ENCODE measurements at places on chromosomes 4 and X.
A peak's percentile ranks its signal among the peaks of the same experiment; 100 is the strongest.

DNA sequence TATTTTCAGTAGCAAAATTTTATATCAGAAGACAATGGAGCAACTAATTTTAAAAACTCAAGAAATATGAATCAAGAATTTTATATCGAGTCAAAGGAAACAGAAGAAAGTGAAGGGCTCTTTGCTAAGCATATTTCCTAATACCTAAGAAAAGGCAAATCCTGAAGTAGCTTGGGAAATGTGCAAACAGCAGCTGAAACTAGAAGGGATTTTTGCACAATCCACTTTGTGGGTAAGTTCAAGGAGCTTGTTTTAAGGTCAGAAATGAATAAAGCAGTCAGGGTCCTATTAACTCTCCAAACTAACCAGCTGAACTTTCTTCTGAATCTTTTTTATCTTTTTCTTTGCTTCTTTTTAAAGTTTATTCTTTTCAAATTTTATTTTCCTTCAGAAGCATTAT is 500.9 kb upstream of the CXorf51A start:
- H3K27me3 ChIP-seq = no peaks in the 10 kb centered on the region
- DNase-seq = no peak
- no peaks in the 10 kb centered on the region for H3K36me3 ChIP-seq

GRCh38 chr4:139857021-139857420 is 191.4 kb downstream of the MGST2 start:
- DNase-seq = no peak
- H3K4me3 ChIP-seq = no peak overlapping the region
- H3K4me1 ChIP-seq = peaks cover 25% of the 10 kb centered on the region
- no peaks in the 10 kb centered on the region for H3K27me3 ChIP-seq
- H3K27ac ChIP-seq = no peak overlapping the region

GRCh38 chr4:84417997-84418709 is 80.9 kb downstream of the NKX6-1 start:
- H3K36me3 ChIP-seq = no peaks in the 10 kb centered on the region
- H3K27me3 ChIP-seq = peaks cover 15% of the 10 kb centered on the region
- no peaks in the 10 kb centered on the region for H3K4me1 ChIP-seq
- no peak for DNase-seq
- no peak overlapping the region for H3K4me3 ChIP-seq

- DNase-seq = no peak
- H3K27me3 ChIP-seq = no peaks in the 10 kb centered on the region
- H3K36me3 ChIP-seq = peaks cover 1% of the 10 kb centered on the region
- no peaks in the 10 kb centered on the region for H3K4me1 ChIP-seq
- no peak overlapping the region for H3K27ac ChIP-seq
Observed at GRCh38 chr4:8478801-8479744, 38.5 kb downstream of the TRMT44 start.

GRCh38 chrX:145405012-145405411 is 157.7 kb downstream of the SPANXN1 start:
- no peaks in the 10 kb centered on the region for H3K36me3 ChIP-seq
- no peaks in the 10 kb centered on the region for H3K4me1 ChIP-seq
- no peak for DNase-seq

GRCh38 chr4:16931339-16932305 is 33.2 kb upstream of the LDB2 start:
- H3K36me3 ChIP-seq = no peaks in the 10 kb centered on the region
- H3K4me3 ChIP-seq = no peak overlapping the region
- H3K27ac ChIP-seq = no peak overlapping the region
- H3K4me1 ChIP-seq = no peaks in the 10 kb centered on the region
- H3K27me3 ChIP-seq = peaks cover 6% of the 10 kb centered on the region

DNA sequence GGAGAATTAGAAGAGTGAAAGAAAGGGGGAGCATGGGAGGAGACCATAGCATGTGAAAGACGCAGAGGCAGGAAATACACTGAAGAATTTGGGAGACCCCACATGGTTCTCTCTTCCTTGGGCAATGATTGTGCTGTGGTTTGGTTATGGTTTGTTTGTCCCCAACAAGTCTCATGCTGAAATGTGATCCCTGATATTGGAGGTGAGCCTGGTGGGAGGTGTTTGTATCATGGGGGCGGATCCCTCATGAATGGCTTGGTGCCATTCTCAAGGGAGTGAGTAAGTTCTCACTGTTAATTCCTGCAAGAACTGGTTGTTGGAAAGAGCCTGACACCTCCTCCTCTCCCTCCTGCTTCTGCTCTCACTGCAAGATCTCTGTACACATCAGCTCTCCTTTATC is 78.6 kb upstream of the RAI2 start:
- DNase-seq = no peak
- H3K27me3 ChIP-seq = no peaks in the 10 kb centered on the region
- no peaks in the 10 kb centered on the region for H3K4me1 ChIP-seq
- no peak overlapping the region for H3K4me3 ChIP-seq

DNA sequence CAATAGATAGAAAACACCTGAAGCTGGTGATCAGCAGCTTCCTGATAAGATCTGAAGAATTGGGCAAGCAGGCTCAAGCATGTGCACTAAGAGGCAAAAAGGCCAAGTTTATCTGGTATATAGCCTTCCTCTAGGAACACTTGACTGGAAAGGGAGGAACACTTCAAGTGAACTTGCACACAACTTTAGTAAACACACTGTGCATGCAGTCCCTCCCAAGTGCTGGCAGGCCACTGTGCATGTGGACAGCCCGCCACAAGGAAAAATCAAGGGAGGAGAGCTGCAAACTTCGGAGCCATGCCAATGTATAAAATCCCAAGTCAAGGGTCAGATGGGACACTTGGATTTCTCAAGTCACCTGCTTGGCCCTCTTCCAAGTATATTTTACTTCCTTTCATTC is 645.8 kb upstream of the NDST4 start:
- no peaks in the 10 kb centered on the region for H3K4me1 ChIP-seq
- no peak overlapping the region for H3K4me3 ChIP-seq
- H3K36me3 ChIP-seq = no peaks in the 10 kb centered on the region
- DNase-seq = no peak

GRCh38 chr4:22719218-22719617 is 26.5 kb downstream of the GBA3 start:
- H3K27me3 ChIP-seq = peaks cover 6% of the 10 kb centered on the region
- no peaks in the 10 kb centered on the region for H3K36me3 ChIP-seq
- H3K27ac ChIP-seq = no peak overlapping the region
- H3K4me1 ChIP-seq = no peaks in the 10 kb centered on the region

DNA sequence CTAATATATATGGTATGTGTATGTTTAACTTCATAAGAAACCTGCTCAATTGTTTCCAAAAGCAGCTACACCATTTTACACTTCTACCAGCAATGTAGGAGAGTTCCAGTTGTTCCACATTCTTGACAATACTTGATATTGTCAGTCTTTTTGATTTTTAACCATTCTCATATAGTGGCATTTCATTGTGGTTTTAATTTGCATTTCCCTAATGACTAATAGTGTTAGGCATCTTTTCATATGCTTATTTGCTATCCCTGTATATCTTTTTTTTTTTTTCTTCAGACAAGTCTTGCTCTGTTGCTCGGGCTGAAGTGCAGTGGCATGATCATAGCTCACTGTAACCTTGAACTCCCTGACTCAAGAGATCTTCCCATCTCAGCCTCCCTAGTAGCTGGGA is 58.2 kb upstream of the TRIM2 start:
- H3K4me3 ChIP-seq = no peak overlapping the region
- H3K27me3 ChIP-seq = peaks cover 8% of the 10 kb centered on the region
- no peak for DNase-seq
- H3K4me1 ChIP-seq = peaks cover 12% of the 10 kb centered on the region
- no peaks in the 10 kb centered on the region for H3K36me3 ChIP-seq

DNA sequence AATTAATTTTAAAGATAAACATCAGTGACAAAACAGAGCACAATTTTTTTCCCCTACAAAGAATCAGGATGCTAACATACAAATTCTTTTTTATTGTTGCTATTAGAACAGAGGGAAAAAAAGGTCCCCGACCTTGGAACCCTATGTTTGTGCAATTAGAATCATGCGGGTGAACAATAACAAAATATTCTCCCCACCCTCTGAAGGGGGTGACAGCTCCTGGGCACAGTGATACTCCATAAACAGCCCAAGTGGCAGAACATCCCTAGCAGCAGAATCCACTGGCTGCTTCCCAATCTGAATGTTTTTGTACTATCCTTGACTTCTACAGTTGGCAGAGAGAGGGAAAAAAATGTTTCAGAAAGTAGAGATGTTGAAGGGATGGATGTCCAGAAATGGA is 87.7 kb upstream of the TLL1 start:
- H3K27me3 ChIP-seq = no peaks in the 10 kb centered on the region
- H3K4me1 ChIP-seq = no peaks in the 10 kb centered on the region
- no peaks in the 10 kb centered on the region for H3K36me3 ChIP-seq
- no peak overlapping the region for H3K27ac ChIP-seq
- no peak for DNase-seq

DNA sequence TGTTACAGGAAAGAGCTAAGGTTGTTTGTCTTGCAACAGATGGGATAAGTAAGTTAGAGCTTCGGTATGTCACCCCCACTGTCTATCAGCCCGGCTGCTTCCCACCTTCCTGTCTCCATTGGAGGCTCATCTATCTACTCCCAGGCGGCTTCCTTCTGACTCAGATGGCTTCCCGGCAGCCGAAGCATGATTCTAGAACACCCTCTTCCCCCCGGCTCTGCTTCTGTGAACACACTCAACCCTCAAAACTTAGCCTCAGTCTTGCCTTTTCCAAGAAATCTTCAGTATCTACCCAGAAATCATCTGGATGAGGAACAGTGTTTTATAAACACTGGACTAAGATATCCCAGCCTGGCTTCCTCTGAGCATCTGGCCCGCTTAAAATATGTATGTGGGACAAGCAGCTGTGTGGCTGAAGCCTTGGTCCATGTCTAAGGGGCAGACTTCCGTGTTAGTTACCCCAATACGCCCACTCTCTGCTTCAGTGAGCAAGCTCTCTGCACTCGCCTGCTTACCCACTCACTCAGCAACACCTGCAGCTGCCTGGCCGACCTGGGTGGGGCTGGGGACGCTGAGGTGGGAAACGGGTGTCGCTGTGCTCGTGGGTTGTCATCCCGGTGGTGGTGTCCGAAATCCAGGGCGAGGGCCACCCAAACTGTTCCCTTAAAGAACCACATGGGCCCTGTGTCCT is 12.0 kb upstream of the SLC2A9 start:
- no peaks in the 10 kb centered on the region for H3K36me3 ChIP-seq
- DNase-seq = peak; percentile 6
- H3K4me1 ChIP-seq = peaks cover 13% of the 10 kb centered on the region
- H3K4me3 ChIP-seq = no peak overlapping the region
- peaks cover 4% of the 10 kb centered on the region for H3K27me3 ChIP-seq
- no peak overlapping the region for H3K27ac ChIP-seq
